Fibroblast of pulmonary artery (primary cell): ENCODE measurements at places on chromosomes 1 and 21.

DNA sequence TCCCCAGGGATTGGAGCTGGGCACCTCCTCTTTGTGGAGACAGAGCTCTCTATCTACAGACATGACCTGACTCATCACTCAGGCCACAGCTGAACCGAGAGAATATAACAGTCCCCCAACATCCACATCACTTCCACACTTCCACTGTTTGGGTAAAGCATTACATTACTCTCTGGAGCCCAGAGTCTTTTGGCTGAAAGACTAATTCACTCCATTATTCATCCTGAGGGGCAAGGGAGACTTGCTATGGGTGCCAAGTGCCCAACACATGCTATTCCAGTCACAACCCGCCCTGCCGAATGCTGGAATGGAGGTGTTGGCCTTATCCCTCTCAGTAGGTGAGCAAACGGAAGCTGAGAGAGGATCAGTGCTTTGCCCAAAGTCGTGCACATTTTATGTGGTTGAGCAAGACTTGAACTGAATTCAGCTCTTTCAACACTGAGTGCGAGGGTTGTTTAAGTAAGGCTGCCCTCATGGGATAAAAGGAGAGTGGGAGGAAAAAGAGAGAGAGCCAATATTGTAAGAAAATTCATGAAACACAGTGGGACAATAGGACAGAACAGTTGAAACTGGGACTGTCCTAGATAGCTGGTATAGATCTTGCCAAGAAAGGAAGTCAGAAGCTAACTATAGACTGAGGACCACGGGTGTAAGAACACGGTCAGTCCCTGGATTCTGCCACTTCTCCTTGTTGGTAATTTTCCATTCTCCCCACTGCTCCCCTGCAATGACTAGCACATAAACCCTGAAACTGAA lies 13.5 kb upstream of the CHI3L1 start:
- peak; percentile 94 for DNase-seq

DNA sequence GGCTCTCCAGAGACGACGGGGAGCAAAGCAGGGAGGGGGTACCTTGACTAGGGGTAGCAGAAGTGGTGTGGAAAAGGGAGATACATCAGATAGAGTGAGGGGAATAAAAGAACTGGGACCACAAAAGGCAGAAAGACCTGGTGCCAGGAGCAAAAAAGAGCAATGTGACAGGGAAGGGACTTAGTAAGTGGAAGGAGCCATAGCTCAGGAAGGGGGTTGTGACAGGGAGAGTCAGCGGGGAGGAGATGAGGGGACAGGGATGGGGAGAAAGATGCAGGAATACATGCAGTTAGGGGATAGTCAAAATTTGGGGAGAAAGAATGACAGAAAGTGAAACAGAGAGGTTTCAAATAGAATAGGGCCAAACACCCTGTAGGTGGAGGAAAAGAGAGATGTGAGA lies 20.5 kb downstream of the RHOU start:
- no peak for DNase-seq

DNA sequence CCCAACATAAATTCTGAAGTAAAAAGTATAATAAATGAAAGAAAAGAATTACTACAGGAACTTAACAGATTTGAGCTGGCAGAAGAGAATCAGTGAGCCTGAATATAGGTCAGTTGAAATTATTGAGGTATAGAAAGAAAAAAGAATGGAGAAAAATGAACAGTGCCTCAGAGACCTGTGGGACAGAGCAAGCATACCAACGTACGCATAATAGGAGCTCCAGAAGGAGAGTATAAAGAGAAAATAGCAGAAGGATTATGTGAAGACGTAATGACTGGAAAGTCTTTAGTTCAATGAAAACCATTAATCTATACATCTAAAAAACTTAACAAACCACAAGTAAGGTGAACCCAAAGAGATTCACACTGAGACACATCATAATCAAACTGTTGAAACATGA lies 261.8 kb downstream of the DYRK1A start:
- DNase-seq, result no peak

DNA sequence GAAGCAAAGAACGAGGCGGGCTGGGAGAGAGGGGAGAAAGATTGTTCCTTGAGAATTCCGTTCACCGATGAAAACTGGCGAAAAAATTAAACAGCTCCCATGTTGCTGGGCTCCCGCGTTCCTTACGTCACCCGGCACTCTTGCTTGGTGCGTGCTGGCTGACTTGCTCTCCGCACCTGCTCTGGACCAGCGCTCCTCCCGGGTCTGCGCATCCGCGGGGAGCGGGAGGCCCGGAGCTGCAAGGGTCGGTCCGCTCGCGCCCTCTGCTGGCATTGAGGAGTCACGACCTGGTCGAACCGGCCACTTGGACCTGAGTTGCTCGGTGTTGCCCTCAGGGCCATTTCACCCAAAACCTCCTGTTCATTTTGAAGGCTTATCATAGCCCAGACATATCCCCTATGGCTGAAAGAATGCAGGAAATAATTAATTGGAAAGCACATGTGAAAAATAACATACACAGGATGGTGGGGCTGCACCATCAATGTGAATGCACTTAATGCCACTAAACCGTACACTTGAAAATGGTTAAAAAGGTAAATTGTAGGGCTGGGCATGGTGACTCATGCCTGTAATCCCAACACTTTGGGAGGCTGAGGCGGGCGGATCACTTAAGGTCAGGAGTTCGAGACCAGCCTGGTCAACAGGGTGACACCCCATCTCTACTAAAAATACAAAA lies 98.9 kb upstream of the BACE2 start:
- DNase-seq, result peak; percentile 59

DNA sequence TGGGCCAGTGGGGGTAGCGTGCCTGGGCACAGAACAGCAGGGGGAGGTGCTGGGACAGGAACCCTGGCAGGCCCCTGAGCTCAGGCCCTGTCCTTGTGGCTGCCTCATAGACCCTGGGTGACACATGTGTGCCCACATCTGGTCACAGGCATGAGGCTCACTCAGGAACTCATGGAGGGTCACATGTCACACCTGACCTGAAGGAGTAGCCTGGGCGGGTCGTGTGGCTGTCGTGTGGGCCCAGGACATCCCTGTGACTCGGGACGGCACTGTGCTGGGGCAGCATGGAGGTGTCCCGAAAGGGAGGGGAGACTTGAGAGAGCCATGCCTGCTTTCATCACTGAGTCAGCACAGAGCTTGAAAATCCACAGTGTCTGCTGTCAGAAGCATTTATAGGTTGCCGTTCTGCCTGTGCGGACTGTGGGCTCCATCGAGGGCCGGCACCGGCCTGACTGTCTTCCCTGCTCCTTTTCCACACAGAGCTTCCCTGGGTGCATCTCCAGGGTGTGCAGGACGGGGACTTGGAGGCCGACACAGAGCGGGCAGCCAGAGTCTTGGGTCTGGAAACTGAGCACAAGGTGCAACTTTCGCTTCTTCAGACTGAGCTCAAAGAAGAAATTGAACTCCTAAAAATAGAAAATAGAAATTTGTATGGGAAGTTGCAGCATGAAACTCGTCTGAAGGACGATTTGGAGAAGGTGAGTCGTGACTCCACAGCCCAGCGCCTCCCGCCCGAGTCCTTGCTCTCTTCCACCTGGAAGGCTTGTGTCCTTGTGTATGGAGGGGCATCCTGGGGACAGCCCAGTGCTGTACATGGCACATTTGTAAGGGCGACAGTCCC lies 32.8 kb downstream of the PCNT start:
- no peak for DNase-seq

DNA sequence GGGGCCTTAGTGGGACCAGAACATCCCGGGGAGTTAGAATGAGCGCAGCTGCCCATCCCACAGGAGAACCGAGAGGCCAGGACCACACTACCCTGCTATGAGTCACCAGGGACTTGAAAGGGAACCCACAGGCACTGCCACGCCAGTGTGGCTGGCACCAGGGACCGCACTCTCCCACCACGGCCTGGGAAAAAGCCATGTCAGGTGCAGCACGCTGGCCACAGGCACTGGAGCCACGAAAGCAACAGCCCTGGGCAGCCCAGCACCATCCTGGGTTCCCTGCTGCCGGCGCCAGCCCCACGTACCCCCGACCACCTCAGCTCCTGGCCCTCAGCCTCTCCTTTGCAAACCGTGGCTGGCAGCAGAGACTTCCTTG lies 14.1 kb upstream of the TMEM240 start:
- no peak for DNase-seq

DNA sequence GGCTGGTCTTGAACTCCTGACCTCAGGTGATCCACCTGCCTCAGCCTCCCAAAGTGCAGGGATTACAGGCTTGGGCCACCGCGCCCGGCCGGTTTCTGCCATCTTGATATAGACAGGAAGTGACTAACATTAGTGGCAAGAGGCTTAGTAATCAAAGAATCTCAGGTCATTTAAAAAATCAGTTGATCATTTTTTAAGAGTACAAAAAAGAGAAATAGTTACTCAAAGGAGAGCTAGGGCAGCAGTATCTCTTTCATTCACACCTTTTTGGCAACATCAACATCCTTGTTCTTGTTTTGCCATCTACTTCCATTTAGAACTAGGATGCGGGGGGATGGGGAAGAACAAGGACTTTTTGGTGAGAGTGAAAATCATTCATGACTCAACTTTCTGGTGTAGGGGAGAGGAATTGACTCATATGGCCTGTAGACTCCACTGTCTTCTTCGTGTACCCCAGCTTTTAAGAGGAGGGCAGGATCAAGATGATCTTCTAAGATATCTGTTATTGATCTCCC lies 8.8 kb downstream of the FCRLB start:
- peak; percentile 51 for DNase-seq

DNA sequence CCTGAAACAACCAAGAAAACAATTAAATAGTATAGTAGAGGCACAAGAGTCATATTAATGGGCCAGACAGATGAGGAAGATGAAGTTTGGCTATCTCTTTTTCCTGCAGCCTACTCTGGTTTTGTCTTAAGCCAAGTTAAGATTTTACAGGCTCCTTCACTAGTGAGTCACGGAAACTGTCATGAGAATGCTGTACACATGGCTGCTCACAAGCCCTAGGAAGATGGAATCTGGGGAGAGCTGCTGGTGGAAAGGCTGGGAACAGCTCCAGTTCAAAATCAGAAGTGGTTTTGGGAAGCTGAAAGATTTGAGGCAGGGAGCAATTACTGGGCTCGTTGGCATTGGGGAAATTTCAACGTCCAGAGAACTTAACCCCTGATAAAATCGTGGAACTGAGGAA lies 46.4 kb upstream of the S1PR1 start:
- DNase-seq, result peak; percentile 53

GRCh38 chr1:218374401-218375353 lies 29.5 kb downstream of the TGFB2 start:
- peak; percentile 54 for DNase-seq

DNA sequence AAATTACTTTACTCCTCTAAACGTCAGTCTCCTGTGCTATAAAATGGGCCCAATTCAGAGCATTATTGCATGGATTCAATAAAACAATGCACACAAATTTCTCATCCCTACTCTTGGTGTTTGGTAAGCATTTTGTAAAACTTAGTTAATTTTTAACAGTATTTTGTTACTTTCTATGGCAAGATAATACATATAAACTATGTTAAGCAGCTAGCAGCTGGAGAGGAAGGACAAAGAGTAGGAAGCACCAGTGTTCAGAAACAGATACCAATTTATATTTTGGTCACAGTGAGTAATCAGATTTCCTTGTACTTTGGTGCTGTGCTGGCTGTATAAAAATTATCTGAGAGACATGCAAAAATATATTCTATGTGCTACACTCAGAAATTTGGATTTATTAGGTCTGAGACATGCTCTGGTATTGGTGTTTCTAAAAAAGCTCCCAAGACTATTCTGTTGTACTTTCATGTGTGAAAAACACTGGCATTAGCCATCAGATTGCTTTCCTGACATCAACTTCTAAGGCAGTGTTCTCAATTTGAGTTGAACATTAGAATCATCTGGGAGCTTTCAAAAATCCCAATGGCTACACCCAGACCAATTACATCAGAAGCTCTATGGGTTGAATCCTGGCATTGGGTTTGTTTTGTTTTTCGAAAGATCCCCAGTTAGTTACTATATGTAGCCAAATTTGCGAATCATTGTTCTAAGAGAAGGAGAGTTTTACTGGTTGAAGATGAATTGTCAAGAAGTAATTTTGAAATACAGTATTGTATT lies 100.3 kb upstream of the C1orf87 start:
- no peak for DNase-seq

- DNase-seq, result no peak
Measured at GRCh38 chr1:4086921-4087320, 186.8 kb upstream of the C1orf174 start.

GRCh38 chr1:246128494-246129069 lies 378.5 kb downstream of the SMYD3 start:
- DNase-seq, result no peak

- no peak for DNase-seq
Measured at GRCh38 chr1:218933513-218933912, 240.2 kb upstream of the LYPLAL1 start.

DNA sequence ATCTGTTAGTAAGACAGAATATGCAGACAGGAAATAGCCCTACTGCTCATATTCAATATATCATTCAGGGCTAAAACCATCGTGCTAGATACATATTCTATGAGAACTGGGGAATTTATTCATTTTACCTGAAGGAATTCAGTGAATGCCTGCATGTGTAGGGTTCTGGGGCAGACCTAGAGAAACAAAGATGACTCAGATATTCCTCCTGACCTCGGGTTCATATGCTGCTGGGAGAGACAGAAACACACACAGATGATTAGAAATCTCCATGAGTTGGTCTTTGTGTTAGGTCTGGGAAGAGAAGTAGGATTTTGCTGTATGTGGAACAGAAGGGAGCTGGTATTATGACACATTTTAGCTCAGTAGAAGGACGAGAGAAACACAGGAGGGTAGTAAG lies 176.5 kb upstream of the ST6GALNAC5 start:
- DNase-seq, result no peak

DNA sequence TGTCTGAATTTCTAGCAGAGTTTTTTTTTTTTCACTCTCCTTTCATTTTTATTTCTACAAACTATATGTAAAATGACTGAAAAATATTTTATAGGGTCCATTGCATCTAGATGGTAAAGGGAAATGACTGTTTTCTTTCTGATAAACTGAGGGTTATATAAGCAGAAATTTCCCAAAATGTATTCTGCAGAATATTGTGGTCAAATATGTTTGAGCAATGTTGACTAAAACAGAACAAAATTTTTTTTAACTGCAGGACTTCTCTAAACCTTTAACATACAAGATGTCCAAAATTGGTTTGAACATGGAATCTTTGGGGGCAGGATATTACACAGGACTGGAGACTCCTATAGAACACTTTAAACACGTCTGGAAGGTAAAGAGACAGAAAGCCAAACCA lies 190.5 kb downstream of the TOMM20 start:
- DNase-seq, result no peak

GRCh38 chr1:160399544-160400222 lies 681 bp upstream of the VANGL2 start:
- no peak for DNase-seq

GRCh38 chr21:36788120-36788638 lies 89.3 kb downstream of the SIM2 start:
- DNase-seq, result peak; percentile 22

DNA sequence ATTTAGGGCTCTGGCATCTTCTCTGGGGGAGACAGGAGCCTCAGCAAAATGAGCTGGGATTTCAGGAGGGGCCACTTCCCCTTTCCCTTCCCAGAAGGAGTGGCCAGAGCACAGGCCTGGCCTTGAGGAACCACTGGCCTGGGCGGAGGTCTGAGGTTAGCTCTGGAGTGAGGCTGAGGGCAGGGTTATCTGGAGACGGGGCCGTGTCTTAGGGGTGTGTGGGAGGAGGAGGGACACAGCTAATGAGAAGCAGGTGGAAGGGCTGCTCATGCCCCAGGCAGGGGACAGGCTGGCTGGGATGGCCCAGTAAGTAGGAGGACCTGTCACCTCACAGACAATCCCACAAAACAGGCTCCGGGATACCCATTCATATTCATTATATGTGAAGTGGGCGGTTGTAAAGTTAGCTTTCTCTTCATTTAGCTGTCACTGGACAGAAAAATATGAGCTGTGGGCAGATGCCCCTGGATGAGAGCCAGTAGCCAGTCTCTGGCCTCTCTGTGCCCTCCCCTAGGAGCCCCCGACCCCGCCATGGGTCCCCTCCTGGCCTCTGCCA lies 12.4 kb downstream of the ALX3 start:
- DNase-seq, result no peak
